ENCODE measurements at places on chromosomes 7 and 10. TPM values are rescaled to one million over a fixed set of nuclear protein-coding genes. Genes with fewer than 3 reads are reported as not detected.

DNA sequence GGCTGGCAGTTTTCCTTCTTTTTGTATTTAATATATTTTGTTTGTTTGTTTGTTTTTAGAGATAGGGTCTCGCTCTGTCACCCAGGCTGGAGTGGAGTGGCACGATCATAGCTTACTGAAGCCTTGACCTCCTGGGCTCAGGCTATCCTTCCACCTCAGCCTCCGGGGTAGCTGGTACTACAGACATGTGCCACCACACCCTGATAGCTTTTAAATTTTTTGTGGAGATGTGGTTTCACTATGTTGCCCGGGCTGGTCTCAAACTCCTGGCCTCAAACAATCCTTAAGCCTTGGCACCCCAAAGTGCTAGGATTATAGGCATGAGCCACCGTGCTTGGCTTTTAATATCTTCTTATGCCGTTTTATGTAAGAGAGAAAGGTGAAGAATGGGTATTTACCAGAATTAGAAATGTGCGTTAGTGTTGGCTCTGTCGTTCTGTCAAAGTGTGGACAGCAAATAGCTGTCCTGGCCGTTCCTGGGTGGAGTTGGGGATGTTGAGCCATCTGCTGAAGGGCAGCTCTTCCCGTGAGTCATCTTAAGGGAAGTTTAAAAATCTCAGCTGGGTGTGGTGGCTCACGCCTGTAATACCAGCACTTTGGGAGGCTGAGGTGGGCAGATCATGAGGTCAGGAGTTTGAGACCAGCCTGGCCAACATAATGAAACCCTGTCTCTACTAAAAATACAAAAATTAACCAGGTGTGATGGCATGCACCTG is 14.8 kb downstream of the OGDH start:
- no peak for DNase-seq

DNA sequence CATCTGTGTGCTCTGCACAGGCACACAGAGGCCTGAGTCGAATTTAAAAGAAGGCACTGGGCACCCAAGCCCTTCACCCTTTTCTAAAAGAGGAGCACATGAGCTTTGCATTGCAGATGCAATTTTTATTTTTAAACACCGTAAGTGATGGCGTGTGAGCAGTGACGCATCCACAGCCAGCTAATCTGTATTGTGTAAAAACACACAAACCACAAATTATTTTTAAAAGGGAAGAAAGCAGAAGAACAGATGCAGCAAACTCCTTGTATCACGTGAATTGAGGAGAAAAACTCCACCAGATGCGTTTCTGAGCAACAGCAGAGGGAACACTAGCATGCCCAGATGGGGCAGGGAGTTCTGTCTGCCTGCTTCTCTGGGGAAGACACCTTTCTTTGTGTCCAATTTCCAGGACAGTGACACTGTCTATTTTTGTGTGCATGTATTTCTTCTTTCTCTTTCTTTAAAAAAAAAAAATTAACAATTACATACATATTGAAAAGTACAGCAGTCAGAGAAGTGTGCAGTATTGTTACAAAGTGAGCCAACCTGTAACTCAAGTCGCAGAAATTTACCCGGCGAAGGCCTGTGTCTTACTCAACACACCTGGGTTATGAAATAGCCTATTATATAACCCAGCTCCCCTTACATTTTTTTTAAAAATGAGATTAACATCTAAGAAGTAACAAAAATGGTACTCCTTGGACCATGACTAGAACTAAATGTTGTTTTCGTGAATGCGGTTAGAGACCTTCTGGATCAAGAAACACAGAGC is 39.2 kb downstream of the EEPD1 start:
- no peak for DNase-seq

SPDYE2B gene
- polyA plus RNA-seq = not detected

DNA sequence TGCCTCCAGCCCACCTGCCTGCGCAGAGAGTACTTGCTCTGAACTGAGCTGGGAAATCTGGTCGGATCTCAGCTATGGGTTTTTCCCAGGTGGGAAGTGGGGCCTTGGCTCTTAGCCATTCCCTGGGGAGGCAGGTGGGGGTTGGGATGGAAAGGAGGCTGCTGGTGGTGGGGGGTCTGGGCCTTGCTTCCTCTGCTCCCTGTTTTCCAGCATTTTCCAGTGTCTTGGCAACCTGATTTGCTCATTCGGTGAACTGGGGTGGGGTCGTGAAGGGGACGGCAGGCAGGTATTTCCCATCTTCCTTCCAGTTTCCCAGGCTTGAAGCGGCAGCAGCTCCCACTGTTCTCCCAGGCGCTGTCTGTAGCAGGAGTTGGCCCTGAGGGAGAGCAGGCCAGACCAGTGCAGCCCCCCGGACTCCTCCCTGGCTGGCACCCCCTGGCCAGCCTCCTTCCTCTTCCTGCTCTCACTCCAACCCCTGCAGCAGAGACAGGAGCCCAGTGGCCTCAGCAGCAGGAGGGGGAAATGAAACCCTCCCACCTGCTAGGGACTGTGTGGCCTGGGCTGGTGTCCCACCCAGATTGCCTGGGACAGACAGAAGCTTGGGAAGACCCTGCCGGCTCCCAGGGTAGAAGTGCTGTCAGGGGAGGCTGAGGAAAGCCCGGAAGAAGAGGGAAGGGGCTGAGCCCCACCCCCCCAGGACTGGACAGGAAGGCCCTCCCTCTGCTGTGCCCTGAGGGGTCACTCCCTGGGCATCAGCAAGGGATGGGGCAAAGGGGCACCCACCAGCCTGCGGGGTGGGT is 6.6 kb downstream of the TRIM8 start:
- no peak for DNase-seq

- DNase-seq = no peak
Observed at GRCh38 chr7:151125470-151125845, 39.2 kb downstream of the AGAP3 start.

- no peak for DNase-seq
Observed at GRCh38 chr10:29836396-29836795, 201.6 kb upstream of the SVIL start.

DNA sequence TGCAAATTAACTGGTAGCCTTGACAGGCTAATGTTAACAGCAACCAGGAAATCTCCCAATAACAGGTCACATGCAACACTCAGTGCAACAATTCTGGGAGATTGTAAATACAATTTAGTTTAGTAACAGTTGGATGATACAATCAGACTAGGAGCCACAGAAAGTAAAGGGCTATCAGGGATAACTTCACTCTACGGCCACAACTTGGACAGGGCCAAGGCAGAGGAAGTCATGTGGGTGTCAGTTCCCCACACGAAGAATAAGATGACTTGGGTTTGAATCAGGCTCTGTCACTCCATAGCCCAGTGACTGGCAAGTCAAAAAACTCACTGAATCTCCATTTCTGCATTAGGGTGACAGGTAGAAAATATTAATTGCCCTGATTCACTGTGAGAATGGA is 217.3 kb upstream of the CCDC6 start:
- DNase-seq = no peak

GRCh38 chr10:121121462-121121861 is 270.3 kb downstream of the WDR11 start:
- DNase-seq = no peak

DNA sequence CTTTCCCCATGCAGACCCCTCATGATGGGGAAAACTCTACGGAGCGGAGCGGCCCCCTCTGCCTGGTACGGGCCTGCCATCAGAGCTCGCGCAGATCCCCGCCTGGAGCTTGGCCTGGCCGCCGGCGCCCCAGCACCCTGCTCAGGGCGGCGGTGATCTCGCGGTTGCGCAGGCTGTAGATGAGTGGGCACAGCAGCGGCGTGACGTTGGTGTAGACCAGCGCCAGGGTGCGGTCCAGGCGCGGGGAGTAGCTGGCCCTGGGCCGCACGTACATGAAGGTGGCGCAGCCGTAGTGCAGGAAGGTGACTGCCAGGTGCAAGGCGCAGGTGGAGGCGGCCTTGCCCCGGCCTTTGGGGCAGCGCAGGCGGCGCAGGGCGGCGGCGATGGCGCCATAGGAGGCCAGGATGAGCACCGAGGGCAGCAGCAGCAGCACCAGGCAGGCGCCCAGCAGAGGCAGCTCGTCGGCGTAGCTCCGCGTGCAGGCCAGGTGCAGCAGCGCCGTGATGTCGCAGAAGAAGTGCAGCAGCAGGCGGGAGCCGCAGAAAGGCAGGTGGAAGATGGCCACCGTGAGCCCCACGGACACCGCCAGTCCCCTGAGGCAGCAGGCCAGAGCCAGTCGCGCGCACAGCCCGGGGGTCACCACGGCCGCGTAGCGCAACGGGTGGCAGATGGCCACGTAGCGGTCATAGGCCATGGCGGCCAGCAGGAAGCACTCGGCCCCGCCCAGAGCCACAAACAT is 33.4 kb downstream of the TAS2R41 start:
- DNase-seq = no peak

DNA sequence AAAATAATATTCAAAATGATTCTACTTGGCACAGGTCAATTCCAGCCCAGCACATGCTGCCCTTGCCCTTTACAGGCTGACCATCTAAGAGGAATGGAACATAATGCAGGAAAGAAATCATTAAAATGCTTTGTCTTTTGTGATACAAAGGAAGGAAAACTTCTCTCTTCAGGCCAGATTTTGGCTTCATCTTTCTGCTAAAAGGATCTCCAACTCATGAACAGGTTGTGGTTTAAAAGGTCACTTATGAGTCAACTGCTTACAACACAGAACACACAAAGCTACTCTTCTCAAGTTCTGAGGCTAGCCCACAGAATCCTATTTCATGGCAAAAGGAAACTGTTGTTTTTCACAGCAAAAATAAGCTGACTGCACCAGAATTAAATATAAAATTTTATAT is 197.1 kb downstream of the DOCK4 start:
- peak; percentile 43 for DNase-seq

BRAT1 gene
- polyA plus RNA-seq = 22.6 TPM

- DNase-seq = no peak
Observed at GRCh38 chr7:12519682-12520009, 50.9 kb upstream of the SCIN start.

DNA sequence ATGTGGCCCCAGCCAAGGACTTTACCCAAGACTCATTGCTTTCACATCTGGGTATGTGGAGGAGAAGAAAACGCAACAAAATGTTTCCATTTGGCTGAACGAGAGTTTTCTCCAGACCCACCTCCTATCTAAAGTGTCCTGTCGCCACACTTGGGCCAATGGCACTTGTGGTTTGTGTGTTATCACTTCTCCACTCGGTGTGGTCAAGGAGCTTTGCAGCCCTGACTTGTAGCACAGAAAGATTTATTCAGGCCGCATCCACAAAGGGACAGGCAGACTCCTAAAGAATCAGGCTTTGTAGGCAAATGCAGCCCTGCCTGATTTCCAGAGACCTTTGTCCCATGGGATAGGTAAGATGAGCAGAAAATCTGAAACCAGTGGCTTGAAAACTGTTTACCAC is 12.8 kb upstream of the LRRC4 start:
- DNase-seq = no peak

DMTF1 gene
- polyA plus RNA-seq = 37.3 TPM

C10orf95 gene
- polyA plus RNA-seq = 0.13 TPM

DNA sequence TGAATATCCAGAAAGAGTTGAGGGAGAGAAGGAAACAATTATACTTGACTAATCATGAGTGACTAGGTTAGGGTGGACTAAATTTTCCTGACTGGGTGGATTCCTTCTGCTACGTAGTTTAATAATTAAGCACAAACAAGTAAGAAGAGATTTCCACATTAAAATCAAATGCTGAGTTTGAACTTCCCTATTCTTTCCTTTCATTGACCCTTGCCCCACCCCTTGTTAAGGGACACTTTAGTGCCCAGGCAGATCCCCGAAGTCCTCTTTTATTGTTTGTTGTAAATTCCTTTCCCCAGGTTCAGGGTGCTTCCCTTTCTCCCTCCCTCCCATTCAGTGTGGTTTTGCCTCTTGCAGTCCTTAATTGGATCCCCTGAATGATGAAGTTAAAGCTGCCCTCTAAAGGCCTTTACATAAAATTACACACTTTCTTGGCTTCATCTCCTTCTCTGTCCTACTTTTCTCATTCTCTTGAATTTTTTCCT is 8.8 kb upstream of the SPAM1 start:
- DNase-seq = peak; percentile 23

MKI67 gene
- 42.2 TPM for polyA plus RNA-seq

- no peak for DNase-seq
Observed at GRCh38 chr7:51310131-51310583, 6.5 kb downstream of the COBL start.

DNA sequence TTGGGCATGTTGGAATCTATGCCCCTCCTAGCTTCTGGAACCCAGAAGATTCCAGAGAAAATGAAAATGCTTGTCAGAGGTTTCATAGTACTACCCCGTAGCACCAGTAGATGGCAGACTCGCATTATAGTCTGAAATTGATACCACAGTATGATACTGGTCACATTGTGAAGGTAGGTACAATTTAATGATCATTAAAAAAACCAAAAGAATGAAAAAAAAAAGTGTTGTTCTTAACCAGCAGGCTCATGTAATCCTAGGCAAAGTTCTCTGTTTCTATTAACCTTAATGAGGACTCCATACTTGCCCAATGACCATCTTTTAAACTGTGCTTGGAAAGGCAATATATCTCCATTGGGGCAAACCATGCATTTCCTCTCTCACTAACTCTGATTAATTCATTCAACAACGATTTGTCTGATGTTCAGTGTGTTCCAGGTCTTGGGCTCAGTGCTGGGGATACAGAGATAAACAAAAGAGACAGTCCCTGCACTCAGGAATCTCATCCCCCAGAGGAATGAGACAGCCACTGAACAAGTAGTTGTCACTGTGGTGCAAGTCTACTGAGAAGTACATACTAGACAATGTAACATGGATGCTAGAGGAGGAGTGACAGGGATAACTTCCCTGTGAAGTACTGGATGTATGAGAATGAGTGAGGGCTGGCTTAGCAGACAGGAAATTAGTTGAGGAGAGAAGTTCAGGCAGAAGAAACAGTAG is 223.5 kb upstream of the PHYHIPL start:
- peak; percentile 20 for DNase-seq

GRCh38 chr7:781186-781849 is 51.0 kb upstream of the SUN1 start:
- no peak for DNase-seq

ALOX5 gene
- polyA plus RNA-seq = 0.40 TPM

CNTNAP2 gene
- polyA plus RNA-seq = 0.04 TPM

DNA sequence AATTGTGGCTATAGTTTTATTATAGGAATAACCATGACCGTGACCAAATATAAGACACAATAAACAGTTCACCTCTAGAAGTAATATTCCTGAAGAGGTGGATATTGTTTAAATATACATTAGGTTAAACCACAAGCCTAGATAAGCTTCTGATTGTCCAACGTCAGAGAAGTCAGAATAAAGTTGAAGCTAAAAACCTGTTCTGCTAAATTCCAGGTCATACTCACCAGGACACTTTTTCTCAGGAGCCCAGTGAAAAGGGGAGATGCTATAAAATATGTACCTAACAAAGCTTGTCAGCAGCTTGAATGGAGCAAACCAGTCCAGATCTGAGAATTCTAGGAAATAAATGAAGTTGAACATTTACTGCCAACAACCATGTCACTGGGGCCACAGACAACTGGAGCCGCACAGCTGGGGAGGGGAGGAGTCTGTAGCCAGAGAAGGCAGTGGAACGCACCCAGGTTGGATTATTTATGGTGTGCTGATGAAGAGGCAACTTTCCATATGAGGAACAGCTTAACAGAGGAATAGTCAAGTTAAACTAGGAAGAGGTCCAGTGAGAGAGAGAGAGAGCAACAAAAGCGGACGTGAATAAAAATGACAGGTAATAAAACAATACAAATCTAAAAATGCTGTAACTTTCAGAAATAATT is 191.1 kb downstream of the ZNF438 start:
- no peak for DNase-seq

FKBP6 gene
- not detected for polyA plus RNA-seq

IGF2BP3 gene
- 30.1 TPM for polyA plus RNA-seq

- no peak for DNase-seq
Observed at GRCh38 chr7:107594961-107595737, 15.1 kb downstream of the BCAP29 start.

HERC4 gene
- polyA plus RNA-seq = 53.7 TPM

GRCh38 chr7:41869596-41869995 is 166.7 kb upstream of the INHBA start:
- DNase-seq = no peak

CALN1 gene
- polyA plus RNA-seq = not detected
